ENCODE measurements at places on chromosomes 3 and 15.

DNA sequence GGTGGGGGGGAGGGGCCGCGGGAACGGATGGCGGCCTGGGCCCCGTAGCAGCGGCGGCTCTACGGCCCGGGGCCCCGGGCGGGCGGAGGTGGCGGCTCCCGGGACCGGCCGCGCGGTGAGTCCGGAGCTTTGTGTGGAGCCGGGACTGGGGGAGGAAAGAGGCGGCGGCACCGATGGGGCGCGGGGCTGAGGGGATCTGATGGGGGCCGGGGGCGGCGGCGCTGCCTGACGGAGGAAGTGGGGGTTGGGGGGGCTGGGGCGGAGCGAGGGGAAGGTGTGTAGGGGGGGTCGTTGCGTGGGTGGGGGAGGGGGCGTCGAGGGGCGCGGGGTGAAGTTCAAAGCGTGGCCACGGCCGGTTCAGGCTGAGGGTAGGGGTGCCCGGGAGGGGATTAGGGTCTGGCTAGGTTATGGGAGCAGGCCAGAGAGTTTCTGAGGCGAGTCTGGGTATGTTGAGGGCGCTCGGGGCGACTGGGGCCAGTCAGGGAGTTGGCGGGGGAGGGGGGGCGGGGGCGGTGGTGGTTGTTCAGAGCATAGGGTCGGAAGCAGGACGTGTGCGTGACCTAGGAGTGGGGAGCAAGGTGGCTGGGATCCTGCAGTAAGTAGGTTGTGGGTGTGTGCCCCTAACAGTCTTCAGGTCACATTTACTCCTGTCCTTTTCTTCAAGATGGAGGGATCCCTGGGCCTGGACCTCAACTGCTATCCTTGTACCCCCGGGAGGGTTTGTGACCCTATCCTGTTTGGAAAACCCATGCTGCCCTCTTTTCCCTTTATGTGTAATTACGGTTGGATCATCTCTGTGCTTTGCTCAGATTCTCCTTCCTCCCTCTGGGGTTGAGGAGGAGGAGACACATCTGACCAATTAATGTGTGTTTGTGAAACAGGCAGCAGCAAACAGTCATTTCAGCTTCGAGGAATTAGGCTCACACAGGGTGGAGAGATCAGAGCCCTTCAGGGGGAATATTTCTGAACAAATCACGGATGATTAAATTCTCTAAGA, 644 bp downstream of the ZNF609 start:
- DNase-seq = no peak

DNA sequence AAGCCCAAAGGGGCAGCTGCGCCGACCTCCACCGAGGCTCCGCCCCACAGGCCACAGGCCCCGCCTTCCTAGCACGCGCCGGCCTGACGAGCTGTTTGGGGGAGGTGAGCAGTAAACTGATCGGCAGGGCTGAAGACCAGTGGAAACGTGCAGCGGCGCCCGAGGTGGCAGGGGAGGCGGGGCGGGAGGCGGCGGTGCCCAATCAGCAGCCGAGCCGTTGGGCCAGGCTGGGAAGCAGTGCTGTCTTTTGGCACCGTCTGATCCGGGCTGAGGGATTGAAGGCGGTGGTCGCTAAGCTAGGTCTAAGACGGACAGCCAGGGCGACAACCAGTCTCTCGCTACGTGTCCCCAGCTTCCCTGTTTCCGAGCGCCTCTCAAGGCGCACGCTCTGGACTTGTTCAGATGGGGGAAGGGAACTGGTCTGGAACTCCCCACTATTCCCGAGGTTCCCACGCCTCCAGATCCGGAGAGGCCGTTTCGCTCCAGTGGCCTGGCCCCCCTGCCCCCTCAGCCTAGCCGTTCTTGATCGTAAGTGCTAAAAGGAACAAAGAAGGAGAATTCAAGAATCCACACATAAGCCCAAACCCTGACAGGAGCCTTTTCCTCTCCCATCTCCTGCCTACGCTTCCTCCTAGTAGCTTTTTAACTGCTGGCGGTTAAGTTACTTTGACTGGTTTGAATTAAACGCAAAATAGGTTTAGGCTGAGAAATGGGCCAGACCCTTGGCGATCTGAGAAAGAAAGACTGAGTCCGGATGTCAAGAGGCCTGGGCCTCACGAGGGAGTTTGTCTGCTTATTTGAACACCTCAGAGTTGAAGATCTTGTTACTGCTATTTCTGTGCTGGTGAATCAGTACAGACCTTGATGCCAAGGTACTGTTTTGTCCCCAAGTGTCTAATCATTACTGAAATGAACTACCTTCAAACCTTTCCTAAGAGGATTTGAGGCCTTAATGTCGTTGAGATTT, at the start of gene FMN1:
Gene FMN1 (minus strand): TSS at position 11 of the 967 bp plus-strand sequence. CDS start 39,800 bp downstream, outside the sequence.
- DNase-seq = peak; percentile 78

DNA sequence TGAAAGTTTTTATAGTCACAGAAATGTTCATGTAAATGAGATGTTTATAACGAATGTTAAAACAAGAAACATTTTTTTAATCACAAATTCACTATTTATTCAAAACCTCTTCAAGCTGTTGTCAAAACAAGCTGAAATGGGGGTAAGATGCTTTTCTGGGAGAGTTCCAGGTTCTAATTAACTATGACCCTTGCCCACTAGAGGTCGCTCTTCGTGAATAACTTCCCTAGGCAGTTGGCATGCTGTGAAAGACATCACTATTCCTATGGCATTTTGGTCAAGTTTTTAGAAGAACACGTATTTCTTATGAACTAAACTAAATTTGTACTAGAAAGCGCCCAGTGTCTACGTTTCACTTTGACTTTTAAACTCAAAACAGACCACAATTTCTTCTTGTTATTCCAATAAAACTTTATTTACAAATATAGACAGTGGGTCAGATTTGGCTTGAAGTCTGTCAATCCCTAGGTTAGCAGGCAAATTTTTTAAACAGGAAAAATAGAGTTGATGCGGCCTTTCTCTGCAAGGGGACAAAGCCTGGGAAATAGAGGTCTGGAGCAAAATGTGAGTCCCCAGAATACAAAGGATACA, 62.8 kb upstream of the CMTM8 start:
- DNase-seq = peak; percentile 2

GRCh38 chr15:62067448-62068044, 769 bp downstream of the C2CD4A start:
- DNase-seq = no peak

DNA sequence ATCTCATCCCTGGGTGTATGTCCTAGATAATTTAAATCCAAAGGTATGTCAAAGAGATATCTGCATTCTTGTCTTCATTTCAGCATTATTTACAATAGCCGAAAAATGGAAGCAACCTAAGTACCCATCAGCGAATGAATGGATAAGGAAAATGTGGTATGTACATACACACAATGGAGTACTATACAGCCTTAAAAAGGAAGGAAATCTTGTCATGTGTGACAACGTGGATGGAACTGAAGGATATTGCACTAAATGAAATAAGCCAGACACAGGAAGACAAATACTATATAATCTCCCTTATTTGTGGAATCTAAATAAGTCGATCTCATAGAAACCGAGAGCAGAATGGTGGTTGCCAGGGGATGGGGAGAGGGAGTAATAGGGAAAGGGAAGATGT, 16.8 kb upstream of the MGLL start:
- no peak for DNase-seq

DNA sequence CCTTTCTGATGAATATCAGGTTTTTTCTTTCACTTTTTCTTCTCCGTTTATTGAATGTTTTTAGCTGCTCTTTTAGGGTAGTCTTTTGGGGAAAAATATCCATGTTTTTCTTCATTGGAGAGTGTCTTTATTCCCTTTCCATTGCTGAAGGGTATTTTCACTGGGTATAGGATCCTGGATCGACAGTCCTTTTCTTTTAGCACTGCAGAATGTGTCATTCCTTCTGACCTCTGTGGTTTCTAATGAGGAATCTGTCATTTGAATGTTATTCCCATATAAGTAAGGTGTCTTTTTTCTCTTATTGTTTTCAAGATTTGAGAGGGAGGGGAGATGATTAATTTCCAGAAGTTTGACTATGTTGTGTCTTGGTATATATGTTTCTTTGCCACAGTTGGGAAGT, 96.8 kb downstream of the BBX start:
- DNase-seq = no peak

- no peak for DNase-seq
Measured at GRCh38 chr3:73787620-73788019, 162.9 kb upstream of the PDZRN3 start.

DNA sequence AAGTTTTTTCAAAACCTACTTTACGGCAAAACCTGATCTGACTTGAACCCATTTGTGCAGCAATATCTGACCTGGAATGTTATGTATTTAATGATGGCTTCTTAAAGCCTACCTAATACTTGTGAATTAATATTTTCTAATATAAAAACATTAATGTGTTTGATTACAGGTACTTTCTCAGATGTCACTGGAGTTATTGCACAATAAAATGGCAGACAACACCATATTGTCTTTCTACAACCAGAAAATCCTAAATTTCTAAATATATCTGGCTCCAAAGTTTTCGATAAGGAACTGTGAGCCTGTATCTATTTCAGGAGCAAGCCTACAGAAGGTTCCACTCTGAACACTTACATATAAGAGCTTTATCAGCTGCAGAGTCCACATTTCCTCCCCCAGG, 184.5 kb downstream of the ATP8B4 start:
- DNase-seq = no peak

DNA sequence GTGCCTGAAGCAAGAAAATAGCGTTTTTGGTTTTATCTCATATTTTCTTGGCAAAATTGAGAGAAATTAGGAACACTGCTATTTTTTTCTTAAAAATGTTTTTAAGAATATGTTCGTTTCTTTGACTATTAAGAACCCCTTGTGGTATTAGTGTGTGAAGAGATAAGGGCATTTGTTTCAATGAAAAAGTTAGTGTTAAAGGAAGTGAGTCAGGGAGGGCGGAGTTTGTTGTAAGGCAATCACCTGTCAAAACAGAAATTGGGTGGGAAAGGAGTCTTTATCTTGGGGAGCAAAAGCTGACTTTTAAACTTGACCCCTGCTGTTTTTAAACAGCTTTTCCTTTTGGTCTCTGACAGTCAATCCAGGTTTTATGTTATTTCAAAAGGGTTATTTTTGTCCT, 4.2 kb downstream of the RAP2B start:
- no peak for DNase-seq

DNA sequence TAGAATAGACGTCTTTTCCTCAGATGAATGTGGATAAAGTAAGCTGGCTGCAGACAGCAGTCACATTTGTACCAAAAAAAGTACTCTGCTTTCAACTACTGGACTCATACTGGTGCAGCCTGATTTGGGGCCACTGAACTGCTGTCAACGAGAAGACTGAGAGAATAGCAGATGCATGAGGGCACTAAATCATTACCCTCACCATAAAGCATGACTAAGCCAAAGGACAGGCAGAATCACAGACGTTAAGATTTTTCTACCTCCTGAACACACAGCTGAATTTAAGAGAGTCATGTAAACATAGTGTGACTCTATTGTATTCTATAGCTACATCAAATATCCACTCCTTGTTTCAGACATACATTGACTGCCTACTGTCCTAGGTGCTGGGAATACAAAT, 67.8 kb upstream of the CDAN1 start:
- DNase-seq = no peak

GRCh38 chr3:21562243-21562642, 188.8 kb downstream of the ZNF385D start:
- DNase-seq = no peak
